Myometrial cell (primary cell): ENCODE measurements at places on chromosomes 12 and 14. TPM values are rescaled to one million over a fixed set of nuclear protein-coding genes. Genes with fewer than 3 reads are reported as not detected.

ZDHHC22 gene
- not detected in 2 replicates for total RNA-seq

TAS2R13 gene
- 0.18 TPM in 1 of 2 replicates, not detected in the other for total RNA-seq

FOXG1 gene
- total RNA-seq, result not detected in 2 replicates

SERPINA10 gene
- total RNA-seq, result not detected in 2 replicates

CCDC177 gene
- not detected in 2 replicates for total RNA-seq

CIDEB gene
- 1.4 and 2.3 TPM in 2 replicates for total RNA-seq

C12orf54 gene
- total RNA-seq, result not detected in 2 replicates
